ENCODE measurements at places on chromosomes 1 and 21.
A peak's percentile ranks its signal among the peaks of the same experiment; 100 is the strongest.

DNA sequence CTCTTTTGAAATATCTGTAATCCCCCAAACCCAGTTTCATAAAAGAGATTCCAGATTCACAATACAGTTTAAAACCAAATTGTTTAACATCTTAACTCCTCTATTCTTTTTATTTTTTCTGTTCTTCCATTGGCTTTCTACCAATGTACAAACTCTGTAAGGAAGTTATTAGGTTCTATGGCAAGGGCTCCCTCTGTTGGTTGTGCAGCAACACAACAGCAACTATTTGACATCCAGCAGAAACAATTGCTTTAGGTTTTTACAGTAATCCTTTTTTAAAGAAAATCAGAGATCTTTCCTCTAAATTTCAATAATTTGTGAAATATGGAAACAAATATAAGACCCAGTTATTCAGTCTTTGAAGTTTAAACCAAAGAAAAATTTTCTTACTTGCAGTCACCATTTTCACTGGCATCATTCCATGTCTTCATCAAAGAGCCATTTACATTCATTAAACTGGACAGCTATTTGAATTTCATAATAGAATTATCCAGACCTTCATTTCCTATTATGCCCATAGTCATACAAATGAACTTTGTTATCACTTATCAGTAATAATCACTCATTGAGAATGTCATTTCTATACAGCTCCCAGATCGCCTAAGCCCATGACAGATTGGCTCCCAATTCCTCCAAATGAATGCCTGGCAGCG is 46.5 kb upstream of the RNF11 start:
- peak; percentile 74 for DNase-seq

GRCh38 chr21:38494703-38495102 is 3.6 kb downstream of the ERG start:
- no peak for DNase-seq

DNA sequence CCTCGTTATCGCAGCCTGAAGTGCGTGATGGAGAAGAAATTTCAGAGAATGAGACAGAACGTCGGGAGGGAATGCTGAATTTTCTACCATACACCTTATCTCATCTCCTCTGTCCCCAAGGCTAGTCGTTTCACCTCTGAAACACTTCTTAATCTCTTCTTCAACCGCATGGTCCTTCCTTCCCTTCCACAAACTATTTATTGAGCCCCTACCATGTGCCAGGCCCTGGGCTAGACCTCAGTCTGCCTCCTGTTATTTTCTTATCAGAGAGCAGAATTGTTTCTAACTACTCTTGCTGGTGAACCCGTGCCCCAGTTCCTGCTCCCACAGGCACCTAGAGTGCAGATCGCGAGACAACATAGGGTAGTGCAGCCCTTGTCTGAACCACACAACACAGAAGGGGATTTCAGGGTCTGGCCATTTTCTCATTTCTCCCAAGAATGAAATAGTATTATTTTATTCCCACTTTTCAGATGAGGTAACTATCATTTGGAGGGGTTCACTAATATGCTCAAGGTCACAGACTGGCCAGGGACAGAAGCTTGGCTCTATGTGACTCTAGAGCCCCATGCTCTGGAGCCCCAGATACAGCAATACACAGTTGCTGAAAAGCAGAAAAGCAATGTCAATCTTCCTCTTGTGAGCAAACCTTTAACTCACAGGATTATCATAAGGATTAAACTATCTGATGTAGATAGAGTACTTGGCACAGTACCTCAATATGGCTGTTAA is 598 bp upstream of the ADIPOR1 start:
- DNase-seq: no peak

DNA sequence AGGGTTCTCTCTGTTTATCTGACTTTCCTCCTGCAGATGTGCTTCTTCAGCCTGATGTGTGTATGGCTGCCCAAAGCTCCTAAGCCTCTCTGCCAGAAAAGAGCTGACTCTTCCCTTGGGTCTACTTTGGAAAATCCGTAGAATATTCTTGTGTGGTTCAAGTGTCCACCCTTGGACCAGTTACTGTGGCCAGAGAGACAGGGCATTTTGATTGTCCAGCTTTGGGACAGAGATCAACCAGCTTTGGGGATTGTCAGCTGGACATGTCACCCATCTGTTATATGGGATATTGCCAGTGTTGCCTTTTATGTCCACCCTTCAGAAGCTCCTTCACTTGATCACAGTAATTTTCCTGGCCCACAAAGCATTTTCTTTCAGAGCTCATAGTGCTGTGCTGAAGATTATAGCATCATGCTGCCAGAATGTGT is 126.2 kb upstream of the L1TD1 start:
- DNase-seq: no peak

GRCh38 chr21:25701529-25701928 is 33.2 kb downstream of the ATP5PF start:
- no peak for DNase-seq

DNA sequence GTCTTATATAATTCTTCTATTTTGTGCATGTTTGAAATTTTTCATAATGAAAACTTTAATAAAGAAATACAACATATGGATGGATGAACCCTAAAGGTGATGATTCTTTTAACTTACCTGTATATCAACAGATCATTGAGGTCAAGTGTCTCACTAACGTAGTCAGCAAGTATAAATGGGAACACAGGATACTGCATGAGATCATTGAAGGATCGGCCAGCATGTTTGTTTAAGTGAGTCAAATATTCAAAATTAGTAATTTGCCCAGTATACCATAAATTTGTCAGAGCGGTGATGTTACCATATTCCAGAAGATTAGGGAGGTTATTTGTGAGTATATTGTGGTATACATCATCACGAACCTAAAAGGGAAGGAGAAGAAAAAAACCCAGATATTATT is 71.0 kb upstream of the GNG4 start:
- peak; percentile 16 for DNase-seq

- DNase-seq: no peak
Observed at GRCh38 chr1:162091681-162092524, 22.4 kb downstream of the NOS1AP start.

DNA sequence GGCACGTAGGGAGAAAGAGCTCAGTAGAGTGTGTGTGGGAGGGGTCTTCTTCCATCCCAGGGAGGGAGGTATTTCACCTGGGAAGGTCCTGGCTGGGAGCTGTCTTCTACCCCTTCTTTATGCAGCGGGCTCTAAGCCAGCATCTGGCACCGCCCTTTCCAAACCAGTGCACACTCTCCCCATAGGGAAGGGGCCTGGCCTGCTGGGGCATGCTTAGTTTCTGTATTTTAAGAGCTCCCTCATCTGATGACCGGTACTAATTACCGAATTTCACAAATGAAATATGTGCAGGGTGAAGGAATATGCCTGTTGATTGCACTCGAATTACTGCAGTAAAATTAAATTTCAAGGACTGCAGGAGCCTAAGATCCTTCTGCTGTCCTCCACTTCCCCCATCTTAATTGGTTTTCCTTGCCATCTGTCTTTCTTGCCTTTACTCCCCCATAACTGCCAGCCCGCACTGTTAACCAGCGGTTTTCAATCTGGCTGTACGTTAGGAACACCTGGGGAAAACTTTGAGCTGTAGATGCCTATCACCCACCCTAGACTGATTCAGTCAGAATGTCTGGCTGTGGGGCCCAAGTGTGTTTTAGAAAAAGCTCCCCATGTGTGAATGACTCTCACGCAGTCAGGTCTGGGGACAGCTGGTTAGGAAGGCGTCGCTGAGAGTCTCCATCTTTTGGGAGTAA is 20.1 kb downstream of the GALNT2 start:
- no peak for DNase-seq

DNA sequence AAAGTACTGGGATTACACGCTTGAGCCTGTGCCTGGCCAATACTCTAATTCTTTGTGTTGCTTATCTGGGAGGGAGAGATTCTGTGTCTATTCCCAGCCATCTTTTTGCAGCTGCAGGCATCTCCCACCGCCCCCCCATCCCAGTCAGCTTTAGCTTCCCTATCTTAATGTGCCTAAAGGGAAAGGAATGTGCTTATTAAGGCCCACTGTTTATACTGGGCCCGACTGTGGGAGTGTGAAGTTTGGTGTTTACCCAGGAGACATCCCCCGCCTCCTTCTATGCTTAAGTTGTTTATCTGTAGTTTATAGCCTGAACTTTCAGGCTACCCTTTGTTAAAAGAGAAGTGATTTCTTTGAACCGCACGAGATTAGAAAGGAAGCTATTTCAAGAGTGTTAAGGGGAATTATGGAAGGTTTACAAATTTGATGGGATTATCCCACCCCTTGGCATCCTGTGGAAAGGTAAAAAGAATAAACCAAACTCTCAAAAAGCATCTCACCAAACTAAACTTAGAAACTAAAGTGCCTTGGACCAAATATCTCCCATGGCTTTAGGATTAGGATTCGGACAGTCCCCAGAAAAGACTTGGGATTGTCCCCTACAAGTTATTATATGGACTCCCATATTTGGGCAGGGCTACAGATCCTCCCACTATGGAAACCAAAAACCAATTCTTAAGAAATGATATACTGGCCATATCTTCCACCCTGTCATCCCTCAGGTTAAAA is 25.5 kb upstream of the ZNF496 start:
- no peak for DNase-seq

DNA sequence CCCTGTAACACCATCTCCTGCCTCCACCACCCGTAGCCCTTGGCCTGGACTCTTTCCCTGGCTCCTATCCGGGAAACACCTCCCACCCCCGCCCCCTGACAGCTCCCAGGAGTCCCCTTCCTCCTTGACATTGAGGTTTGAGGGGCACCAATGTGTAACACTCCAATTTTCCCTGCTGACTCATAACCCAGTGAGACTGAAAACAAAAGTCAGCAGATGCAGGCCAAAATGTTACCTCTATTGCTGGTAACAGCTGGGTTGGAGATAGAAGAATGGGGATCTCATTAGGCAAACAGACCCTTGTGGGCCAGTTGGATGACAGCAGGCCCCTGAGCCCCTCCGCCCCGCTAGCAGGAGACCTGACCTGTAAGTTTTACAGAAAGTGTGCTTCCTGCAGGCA is 237.2 kb downstream of the KAZN start:
- DNase-seq: no peak

DNA sequence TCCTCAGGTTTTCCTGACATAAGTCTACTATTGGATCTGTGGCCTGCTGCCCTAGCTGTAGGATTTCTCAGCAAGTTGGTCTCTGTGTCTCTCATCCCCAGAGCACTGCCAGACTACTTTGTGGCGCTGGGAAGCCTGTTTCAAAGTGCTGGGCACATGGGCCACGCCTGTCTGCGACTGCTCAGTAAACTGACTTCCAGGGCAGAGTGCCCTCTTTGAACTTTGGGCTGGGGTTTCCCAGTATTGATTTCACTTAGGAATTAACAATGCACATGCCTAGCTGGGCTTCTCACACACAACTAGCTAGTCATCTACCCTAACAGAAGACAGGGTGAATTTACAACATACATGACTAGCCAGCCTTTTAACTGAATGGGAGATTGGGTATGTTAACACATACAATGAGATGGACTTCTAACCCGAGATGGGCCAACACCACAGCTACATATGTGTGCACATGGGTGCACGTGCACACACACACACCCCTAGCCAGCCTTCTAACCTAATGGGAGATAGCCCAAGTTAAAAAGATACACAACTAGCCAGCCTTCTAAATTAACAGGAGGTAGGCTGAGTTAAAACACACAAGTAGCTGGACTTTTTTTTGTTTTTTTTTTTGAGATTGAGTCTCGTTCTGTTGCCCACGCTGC is 6.9 kb upstream of the TRIM17 start:
- no peak for DNase-seq

GRCh38 chr21:34881839-34882371 is 167.2 kb downstream of the RUNX1 start:
- peak; percentile 87 for DNase-seq

DNA sequence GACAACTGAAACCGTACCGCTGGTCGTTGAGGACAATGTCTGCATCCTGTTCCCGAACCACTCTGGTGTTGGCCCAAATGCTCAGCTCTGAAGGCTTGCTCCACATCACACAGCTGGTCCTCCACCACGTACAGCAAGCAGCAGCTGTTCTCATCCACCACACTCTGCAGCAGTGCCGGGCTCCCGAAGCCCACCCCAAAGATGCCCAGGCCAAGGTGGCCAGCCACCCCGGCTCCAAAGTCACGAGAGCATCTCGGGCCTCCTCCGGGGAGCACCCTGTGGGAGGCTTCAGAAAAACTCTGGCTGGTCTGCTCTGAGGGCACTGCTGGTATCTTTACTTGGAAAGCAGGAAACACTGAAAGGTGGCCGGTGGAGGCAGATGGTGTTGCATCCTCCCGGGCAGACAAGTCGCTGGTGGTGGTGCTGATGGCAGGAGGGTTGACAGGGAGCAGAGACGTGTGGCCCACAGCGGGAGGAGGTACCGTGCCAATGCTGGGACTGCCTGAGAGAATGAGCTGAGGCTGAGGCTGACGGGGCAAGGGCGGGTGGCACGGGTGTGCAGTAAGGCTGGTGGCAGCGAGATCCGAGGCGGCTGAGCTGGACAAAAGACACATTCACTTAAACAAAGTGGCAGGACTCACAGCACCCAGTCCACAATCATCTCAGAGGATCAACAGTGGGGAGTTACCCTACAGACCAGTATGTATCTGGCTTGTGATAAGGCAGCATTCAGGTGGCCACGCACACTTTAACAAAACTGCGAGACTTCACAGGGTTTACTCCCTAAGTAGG is 6.5 kb upstream of the CCDC27 start:
- DNase-seq: no peak

DNA sequence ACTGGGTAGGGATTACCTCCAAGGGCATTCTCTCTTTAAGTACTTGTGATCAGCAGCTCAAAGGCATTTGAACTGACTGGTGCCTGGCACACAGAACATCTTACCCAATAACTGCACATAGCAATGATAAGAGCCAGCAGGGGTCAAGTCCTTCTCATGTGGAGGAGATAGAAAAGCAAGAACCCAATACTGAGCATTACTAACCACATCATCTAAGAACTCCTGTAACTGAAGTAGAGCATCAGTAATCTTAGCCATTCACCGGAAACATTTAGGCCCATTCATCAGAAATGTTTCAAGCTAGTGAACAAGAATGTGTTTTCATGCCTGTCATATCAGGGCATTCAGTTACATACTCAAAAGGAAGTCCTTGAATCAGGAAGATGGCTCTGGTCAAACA is 33.6 kb upstream of the THEM4 start:
- DNase-seq: no peak

GRCh38 chr1:213049232-213049631 is 1.8 kb upstream of the RPS6KC1 start:
- DNase-seq: no peak

DNA sequence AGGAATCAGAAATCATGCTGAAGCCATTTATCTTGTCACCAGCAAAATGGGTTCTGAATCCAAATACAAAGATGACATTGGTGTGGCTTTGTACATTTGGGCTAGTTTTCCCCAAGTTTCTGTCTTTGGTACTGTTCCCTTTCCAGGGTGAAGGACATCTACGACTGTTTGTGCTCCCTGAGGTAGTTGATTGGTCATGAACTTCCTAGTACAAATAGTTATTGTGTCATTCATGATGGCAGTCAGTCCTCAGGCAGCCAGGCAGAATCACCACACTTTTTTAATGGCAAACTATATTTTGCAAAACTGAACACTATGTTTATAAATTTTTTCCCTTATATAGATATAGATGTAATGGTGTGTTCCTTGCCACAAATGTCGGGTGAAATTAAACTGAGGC is 46.0 kb downstream of the CEP350 start:
- no peak for DNase-seq

GRCh38 chr1:9784508-9785133 is 39.1 kb downstream of the CLSTN1 start:
- DNase-seq: peak; percentile 45
